ENCODE measurements at places on chromosomes 6 and 20. TPM values are rescaled to one million over a fixed set of nuclear protein-coding genes. Genes with fewer than 3 reads are reported as not detected.

ADGRB3 gene
- total RNA-seq = not detected

OR2H2 gene
- not detected for total RNA-seq

GRCh38 chr20:33431797-33432381, 11.7 kb downstream of the SNTA1 start:
- H3K4me3 ChIP-seq = no peak overlapping the region
- H3K27ac ChIP-seq = no peak overlapping the region
- no peak for DNase-seq
- no peaks in the 10 kb centered on the region for H3K36me3 ChIP-seq
- H3K27me3 ChIP-seq = no peaks in the 10 kb centered on the region

DNA sequence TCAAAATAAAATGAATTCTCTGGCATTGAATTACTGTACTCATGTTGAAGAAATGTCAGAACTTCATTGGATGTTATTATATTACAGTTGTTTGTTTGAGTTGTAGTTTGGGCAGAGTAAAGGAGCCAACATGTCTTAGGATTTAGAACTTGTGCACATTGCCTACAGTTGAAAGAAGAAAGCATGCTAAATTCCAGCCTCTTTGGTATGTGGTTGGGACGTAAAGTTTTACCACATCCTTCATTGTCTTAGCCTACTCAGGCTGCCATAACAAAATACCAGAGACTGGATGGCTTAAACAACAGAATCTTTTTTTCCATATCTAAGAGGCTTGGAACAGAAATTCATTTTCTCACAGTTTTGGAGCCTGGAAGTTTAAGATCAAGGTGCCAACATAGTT, 42.4 kb downstream of the HFE start:
- H3K36me3 ChIP-seq = peaks cover 16% of the 10 kb centered on the region
- H3K4me1 ChIP-seq = peaks cover 58% of the 10 kb centered on the region
- no peak overlapping the region for H3K4me3 ChIP-seq

DNA sequence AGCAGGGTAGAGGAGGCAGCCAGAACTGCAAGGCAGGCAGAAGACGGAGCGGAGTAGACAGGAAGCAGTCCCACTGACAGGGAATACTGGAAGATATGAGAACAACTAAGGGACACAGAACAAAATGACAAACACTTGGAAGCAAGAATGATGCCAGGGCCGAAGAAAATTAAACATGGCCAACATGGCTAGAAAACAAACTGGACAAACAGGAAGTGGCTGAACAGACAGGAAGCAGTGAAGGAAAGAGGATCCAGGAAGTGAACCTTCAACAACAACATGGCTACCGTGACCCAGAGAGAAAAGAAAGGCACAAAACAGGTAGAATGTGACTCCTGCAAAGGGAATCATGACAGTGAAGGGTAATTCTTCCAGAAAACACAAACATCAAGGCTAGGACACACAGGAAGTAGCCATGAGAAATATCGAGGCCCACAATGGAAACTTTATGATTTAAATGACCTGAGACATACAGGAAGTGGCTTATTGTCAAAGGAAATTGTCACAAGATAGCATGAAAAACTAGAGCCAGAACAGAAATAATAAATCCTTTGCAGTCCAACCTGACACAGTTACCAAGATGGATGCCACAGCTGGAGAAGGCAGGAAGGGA, 9.1 kb downstream of the COL11A2 start:
- no peaks in the 10 kb centered on the region for H3K27me3 ChIP-seq
- H3K27ac ChIP-seq = peak overlapping the region; percentile 87
- H3K36me3 ChIP-seq = peaks cover 13% of the 10 kb centered on the region
- H3K4me1 ChIP-seq = peaks cover 21% of the 10 kb centered on the region
- no peak for DNase-seq

GRCh38 chr20:973785-974194, 28.3 kb downstream of the RSPO4 start:
- peak; percentile 70 for DNase-seq
- peaks cover 3% of the 10 kb centered on the region for H3K4me1 ChIP-seq
- no peaks in the 10 kb centered on the region for H3K36me3 ChIP-seq
- H3K27ac ChIP-seq = no peak overlapping the region
- H3K4me3 ChIP-seq = no peak overlapping the region
- no peaks in the 10 kb centered on the region for H3K27me3 ChIP-seq

DNA sequence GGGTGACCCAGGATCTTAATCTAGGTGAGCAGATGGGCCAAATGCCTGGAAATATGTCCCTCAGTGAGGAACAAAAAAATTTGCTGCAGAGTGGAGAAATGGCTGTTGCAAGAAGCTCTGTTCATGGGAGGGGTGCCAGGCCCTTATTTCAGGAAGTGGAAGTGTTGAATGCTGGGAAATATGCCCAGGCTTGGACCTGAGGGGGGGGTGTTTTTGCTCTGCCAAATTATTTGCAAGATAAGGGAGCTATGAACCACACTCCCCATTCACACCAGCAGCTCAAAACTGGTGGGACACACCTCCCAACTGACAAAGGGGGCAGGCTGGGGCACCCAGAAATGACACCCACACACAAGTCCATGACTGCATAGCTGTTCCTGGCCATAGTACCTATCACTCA, 8.7 kb downstream of the CST4 start:
- H3K4me3 ChIP-seq = no peak overlapping the region
- no peaks in the 10 kb centered on the region for H3K36me3 ChIP-seq
- no peak overlapping the region for H3K27ac ChIP-seq

DNA sequence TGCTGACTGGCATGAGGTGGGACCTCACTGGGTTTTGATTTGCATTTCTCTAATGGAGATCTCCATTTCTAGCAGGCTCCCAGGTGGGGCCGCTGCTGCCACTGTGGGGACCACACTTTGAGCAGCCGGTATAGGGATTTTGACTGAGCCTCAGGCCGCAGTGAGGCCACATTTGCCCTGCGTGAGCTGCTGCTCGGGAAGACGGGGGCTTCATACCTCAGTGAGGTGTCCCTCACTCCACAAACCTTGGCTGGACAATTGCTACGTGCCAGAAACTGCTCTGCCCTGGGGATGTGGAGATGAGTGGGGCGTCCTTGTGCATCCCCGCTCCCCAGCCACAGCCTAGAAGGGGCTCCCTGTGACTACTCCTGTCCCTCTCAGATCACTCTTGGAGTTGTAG, 134.3 kb downstream of the ANKRD60 start:
- H3K27me3 ChIP-seq = peaks cover 4% of the 10 kb centered on the region
- H3K36me3 ChIP-seq = no peaks in the 10 kb centered on the region
- DNase-seq = no peak
- H3K27ac ChIP-seq = no peak overlapping the region

DNA sequence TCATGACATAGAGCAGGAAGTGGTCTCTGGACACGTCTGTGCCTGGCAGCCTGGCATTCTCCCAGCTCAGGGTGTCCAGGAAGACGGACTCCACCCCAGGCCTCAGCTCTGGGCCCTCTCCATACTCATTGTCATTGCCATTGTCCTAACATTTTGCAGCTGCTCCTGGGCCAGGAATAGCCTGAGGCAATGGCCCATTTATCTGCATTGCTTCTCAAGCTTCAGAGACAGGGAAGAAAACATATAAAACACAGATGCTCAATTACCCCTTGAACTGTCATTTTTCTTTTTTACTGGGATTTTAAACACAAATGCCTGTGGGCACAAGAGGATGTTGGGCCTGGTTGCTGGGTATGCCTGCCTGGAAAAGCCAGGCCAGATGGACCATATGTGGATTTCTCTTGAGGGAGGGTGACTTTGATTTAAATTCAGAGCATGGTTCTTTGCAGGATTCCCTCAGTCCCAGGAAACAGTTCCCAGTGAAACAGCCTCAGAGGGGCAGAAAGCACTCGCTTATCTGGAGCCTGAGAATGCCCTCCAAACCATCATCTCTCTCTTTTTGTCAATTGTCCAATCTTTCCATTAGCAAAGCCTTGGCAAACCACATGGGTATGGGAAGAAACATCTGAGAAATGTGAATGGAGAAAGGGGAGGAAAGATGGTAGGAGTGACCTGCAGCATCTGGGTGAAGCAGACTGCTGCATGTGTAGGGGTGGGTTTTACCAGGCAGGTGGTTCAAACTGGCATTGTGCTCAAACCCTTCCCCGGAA, 17.9 kb downstream of the LAMP5 start:
- H3K27me3 ChIP-seq = peaks cover 3% of the 10 kb centered on the region
- DNase-seq = no peak
- no peaks in the 10 kb centered on the region for H3K4me1 ChIP-seq
- H3K4me3 ChIP-seq = no peak overlapping the region

DNA sequence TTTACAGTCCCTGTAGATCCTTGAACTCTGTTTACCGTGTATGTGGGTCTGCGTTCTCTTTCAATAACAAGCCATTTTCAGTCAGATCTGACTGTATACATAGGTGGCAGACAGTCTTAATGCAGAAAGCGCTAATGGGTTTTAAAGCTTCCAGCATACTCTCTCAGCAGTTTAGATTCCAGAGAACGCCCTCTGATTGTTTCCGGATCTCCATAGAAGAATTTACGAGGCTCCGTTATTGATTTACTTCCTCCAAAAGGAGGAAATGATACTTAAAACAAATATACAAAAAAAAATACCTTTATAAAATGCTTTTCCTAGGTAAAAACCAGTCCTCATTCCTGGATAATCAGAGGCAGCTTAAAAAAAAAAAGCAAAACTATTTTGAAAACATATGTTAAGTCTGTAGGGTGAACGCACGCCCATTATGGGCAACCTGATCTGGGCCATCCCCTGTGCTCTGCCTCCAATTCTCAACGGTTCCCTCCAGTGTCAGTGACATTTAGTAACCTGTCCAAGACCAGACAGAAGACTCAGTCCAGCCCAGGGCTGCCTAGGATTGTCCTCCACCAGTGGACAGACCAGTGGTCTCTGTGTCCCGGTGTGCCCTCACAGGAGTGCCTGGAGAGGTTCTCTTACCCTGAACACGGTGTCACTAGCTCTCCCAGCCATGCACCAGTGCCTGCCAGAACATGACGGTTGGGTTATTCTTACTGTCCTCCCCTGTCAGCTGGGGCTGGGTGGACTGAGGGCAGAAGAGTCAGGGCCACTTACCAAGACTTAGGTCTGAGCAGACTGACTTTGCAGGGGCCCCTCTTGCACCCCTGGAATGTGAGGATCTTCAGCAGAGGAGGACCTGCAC, 217.3 kb downstream of the ARID1B start:
- no peak overlapping the region for H3K4me3 ChIP-seq
- no peak overlapping the region for H3K27ac ChIP-seq
- peaks cover 30% of the 10 kb centered on the region for H3K4me1 ChIP-seq

DNA sequence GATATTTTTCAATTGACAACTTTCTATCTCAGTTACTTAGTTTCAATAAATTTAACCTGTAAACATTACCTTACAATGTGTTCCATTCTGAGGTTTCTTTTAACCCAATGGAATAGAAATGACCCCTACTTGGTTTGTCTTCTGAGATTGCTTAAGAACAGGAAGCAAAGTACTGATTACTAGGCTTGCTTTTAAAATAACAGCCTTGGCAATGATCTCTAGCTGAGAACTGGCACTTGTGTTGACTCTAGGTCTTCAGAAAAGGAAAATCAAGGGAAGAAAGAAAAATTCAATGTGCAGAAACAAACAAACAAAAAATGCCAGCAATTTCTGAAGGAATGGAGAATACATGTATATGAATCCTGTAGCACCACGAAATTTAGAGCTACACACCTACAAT, 66.1 kb downstream of the SYNE1 start:
- no peak overlapping the region for H3K4me3 ChIP-seq
- H3K4me1 ChIP-seq = no peaks in the 10 kb centered on the region
- H3K27ac ChIP-seq = no peak overlapping the region
- no peaks in the 10 kb centered on the region for H3K36me3 ChIP-seq
- DNase-seq = no peak

- peak; percentile 68 for DNase-seq
- peaks cover 36% of the 10 kb centered on the region for H3K27me3 ChIP-seq
- no peak overlapping the region for H3K4me3 ChIP-seq
- no peaks in the 10 kb centered on the region for H3K36me3 ChIP-seq
- peaks cover 37% of the 10 kb centered on the region for H3K4me1 ChIP-seq
Measured at GRCh38 chr6:148758492-148758891, 11.7 kb downstream of the UST start.

SLC25A27 gene
- total RNA-seq = 2.0 TPM

Measured in activated naive CD4-positive, alpha-beta T cell treated with anti-CD3 and anti-CD28 coated beads for 36 hours (primary cell).